KBM-7 (cell line): ENCODE measurements at places on chromosomes 3 and 15.

- no peak for DNase-seq
Measured at GRCh38 chr3:171261487-171261886, 198.7 kb downstream of the TNIK start.

DNA sequence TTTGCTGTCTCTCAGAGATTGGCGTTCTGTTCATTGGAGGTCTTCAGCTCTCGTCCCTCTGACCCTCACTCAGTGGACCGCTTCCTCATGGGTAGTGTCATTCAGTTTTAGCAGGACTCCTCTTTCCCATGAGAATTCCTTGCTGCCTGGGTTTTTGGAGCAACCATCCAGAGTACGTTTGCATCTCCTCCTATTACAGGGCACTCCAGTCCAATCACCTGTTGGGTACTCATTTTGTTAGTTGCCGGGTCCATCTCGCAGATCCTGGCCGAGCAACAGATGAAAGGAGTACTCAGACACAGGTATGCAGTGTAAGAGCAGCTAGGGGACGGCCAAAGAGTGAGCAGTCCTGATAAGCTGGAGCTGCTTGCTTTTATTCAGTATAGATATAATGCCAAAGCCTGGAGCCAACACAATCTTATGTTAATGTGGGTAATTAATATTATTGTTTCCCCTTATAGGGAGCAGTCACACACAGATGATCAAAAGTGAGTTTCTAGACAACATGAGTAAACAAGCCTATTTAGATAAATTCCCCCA is 49.6 kb downstream of the ISG20 start:
- DNase-seq = no peak

DNA sequence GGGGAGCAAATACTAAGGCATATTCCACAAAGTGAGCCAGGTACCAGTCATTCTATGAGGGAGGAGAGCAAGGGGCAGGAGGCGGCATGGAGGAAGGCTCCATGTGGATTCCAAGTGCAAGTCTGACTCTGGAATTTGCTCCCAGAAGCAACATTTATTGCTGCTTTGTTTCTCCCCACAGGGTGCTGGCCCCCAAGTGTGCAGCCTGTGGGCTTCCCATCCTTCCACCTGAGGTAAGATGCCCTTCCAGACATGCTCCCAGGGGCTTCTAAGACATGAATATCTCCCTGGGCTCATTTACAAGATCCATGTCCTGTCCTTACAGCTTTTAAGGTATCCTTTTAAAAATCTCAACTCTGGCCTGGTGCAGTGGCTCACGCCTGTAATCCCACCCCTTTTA is 15.9 kb upstream of the SACM1L start:
- DNase-seq = no peak

DNA sequence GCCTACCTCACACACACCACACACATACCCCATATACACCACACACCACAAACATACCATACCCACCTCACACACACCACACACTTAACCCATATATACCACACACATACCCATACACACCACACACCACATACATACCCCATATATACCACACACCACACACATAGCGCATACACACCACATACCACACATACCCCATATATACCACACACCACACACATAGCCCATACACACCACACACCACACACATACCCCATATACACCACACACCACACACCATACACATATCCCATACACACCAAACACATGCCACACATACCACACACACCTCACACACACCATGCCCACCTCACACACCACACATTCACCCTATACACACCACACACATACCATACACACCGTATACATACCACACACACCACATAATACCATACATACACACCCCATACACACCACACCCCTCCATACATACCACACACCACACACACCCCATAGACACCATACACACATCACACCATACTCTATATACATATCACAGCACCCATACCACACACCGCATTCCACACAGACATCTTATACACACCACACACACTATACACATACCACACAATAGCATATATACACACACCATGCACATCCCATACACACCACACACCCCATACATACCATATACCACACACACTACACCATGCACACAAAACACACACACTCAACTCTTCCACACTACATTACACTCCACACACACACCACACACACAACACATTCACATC is 29.5 kb downstream of the APBA2 start:
- DNase-seq = no peak

GRCh38 chr3:194204042-194204987 is 68.4 kb downstream of the HES1 start:
- DNase-seq = no peak

GRCh38 chr15:27399241-27399640 is 428.3 kb downstream of the GABRG3 start:
- no peak for DNase-seq

DNA sequence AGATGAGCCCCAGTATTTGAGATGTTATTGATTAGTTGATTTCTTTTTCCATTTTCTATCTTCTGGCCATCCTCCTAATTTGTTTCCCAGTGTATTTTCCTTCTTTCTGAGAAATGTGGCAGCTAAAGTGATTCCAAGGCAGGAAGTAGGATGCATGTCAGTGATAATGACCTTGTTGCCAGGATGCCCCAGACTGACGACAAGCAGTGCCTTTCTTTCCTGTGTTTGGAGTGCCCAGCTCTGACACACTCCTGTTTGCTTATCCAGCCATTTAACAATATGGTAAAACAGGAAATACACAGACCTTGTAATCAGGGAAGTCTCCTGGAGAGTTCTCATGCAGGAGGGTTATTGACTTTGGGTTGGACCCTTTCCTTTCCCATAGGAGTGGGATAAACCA is 20.4 kb downstream of the TMOD2 start:
- no peak for DNase-seq

DNA sequence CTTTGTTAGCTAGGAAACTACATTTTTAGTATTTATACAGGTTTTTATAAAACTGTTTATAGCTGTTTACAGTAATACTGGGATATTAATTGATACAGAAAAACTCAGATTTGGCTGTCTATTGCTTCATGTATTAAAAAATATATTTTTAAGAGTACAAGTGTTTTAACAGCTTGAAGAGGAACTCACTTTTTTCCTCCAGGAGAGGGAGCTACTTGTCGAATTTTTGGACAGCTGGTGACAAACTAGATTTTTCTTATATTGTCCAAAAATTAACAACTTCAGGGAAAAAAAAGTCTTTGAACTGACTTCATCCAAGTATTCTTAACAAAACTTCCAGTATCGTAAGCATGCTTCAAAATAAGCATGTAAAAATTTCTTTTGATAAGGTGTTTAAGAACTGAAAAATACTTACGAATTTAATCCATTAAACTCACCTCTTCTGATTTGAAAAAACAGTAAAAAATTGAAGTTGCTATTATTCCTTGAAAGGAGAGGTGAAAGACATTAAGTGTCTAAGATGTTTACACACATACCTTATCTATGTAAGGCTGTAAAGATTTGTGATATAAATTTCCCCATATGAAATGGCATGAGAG is 4.0 kb downstream of the DIPK2A start:
- peak; percentile 58 for DNase-seq

- no peak for DNase-seq
Measured at GRCh38 chr15:60614862-60615771, 136.2 kb upstream of the ICE2 start.

DNA sequence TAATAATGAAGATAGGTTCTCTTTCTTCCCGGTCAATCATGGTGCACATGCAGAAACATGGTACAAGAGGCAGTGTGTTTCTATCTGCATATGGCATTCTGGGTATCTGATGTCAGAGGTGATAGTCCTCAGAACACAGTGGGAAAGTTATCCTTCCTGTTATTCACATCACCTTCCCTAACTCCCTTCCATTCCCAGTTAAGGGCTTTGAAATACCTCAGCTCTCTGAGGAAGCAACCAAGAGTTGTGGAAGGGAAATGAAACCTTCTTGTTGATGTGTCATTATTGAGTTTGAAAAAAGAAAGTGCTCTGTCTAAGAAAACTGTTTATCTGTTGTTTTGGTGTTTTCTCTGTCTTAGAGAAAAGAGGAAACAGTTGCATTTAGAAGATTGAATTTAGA is 21.9 kb upstream of the P2RY13 start:
- DNase-seq = no peak

- no peak for DNase-seq
Measured at GRCh38 chr15:78260489-78260888, 3.9 kb upstream of the DNAJA4 start.

- DNase-seq = no peak
Measured at GRCh38 chr3:44108481-44108880, 133.2 kb upstream of the TOPAZ1 start.

GRCh38 chr3:128603811-128604775 is 46.5 kb downstream of the RPN1 start:
- DNase-seq = no peak

GRCh38 chr3:177807150-177807875 is 610.0 kb upstream of the TBL1XR1 start:
- DNase-seq = no peak

- peak; percentile 45 for DNase-seq
Measured at GRCh38 chr3:170815340-170815739, 54.7 kb downstream of the RPL22L1 start.

GRCh38 chr3:188176476-188176875 is 22.5 kb downstream of the LPP start:
- no peak for DNase-seq

DNA sequence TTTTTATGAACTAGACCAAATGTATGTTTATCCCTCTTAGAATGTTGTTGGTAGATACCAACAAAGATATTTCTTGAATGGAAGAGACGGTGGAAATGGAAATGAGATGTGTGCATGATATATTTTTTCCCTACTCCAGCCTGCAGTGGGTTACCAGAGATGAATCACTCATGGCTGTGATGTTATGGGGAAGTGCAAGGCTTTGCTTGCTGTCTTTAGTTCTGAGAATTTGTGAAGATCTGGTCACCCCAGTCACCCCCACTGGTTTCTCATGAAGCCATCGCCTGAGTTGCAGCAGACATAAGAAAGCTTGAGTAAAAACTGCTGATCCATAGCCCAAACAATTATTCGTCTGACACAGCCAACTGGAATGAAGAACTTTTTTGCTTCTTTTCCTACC is 78.1 kb upstream of the EOMES start:
- no peak for DNase-seq

- peak; percentile 43 for DNase-seq
Measured at GRCh38 chr3:47512416-47513124, 942 bp downstream of the ELP6 start.

- no peak for DNase-seq
Measured at GRCh38 chr3:98972155-98972554, 70.7 kb upstream of the DCBLD2 start.

DNA sequence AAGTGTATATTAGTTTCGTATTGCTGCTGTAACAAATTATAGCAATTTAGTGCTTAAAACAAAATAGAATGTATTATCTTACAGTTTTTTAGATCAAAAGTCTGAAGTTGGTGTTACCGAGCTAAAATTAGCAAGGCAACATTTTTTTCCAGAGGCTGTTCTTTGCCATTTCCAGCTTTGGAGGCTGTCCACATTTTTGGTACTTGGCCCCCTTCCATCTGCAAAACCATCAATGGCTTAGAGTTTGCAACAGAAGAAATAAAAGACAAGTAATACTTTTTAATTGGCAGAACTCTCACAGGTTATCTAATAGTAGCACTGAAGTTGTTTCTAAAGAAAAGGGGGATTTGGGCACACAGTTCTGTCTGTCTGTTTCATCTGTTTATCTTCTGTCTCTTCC is 1248.5 kb downstream of the ROBO1 start:
- no peak for DNase-seq

DNA sequence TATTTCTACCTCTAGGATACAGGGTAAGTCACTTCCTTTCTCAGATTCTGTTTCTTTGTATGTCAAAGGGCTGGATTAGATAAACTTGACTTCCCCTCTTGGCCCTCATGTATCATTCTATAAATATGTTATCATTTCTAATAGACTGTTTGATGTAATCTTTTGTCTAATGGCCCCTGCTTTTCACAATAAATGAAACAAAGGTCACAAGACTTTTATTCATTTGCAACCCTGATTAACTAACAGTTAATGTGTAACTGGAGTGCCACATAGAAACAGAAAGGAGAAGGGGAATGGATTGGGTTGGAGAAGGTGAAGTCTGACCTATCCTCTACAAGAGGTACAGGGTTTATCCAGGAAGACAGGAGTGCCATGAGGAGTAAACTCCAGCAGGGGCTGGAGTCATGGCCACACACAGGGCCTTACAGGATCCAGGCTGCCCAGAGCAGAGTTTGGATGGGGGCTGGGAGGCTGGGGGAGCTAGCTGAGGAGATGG is 8.0 kb upstream of the B3GNT5 start:
- DNase-seq = peak; percentile 29

DNA sequence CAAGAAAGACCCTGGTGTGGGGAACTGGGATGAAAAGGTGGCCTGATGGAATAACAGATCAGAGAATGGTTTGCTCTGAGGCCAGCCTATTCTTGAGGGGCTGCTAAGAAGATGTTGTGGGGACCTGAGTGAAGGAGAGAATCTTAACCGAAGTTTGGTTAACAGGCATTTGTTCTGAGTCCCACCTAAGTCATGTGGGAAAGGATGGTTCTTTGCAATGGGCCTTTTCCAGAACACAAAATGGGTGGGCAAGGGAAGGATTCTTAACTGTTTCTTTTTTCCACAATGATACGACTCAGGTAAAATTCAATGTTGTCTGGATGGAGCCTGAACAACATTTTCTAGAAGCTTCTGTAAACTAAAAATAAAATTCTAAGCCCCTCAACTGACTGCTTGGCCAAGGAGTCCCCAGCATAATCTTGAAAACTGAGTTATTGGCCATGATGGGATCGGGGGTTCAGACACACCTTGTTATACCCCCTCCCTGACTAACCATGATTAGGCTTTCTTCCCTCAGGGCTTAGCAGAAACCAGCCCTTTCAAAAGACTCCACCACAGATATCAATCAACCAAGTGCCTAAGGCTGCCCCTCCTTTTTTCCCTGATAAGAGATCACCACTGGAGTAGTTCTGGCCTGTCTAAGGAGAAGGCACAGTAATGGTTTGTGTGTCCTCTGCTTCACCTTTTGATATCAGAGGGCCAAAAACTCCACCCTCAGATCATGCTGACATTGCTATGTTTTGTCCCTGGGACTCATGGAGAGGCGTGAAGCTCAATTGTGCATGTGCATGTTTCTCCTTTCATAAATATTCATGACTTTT is 30.1 kb downstream of the SCN11A start:
- no peak for DNase-seq

GRCh38 chr15:90004252-90004651 is 3.1 kb downstream of the ZNF710 start:
- no peak for DNase-seq

DNA sequence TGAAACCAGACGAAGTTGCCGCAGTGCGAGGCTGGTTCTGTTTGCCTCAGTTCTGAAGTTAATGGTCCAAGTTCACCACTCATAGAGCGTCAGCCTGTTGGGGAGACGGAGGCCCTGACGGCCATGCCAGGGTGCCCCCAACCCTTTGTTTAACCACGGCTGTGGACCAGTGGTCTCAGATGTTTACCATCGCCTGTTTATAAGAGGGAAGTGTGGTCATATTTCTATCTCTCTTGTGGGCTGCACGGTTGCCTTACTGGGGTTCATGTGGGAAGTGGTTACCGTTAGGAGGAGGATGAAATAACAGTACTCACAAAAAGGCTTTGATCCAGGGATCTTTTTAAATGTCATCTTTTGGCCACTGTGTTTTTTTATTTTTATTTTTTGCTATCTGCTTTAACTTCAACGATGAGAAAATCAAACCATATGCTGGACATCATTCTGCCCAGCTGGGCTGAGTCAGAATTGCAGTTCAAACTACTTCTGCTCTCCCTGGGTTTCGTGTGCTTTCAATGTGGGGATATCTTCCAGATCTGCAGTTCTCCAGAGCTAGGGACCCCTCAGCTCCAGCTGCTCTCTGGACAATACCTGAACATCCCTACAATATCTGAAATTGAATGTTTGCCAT is 17.8 kb downstream of the SMAD3 start:
- peak; percentile 52 for DNase-seq

GRCh38 chr3:8882171-8882593 is 81.1 kb downstream of the RAD18 start:
- no peak for DNase-seq
